T-cell (primary cell): ENCODE measurements at places on chromosomes 4 and X.

DNA sequence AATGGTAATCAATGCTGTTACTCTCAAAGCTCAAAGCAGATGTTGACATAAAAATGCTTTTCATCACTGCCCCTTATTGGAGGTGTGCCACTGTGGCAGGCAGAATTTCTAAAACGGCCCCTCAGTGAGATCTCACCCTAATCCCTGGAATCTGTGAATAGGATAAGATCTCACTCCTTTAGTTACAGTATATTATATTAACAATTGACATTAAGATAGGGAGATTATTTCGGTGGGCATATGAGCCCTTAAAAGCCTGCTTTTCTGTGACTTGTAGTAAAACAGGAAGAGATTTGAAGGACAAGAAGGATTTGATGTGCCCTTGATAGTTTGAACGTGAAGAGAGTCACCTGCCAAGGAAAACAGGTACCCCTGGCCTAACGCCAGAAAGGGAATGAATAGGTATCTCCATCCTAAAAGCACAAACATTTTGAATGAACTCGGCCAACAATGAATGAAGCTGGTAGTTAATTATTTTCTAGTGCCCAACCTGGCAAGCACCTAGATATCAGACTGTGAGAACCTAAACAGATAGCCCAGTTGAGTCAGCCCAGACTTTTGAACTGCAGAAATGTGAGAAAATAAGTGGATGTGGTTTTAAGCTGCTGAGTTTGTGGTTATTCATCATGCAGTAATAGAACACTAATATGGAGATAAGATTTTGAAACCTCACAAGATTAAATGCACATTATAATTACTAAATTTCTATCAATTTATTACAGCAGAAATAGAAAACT is 881.6 kb downstream of the PCDH18 start:
- no peak overlapping the region for H3K27ac ChIP-seq
- no peaks in the 10 kb centered on the region for H3K4me1 ChIP-seq
- H3K27me3 ChIP-seq, result no peaks in the 10 kb centered on the region
- no peak for DNase-seq
- no peaks in the 10 kb centered on the region for H3K36me3 ChIP-seq
- H3K4me3 ChIP-seq, result no peak overlapping the region

GRCh38 chrX:131985526-131986049 is 37.5 kb upstream of the STK26 start:
- no peaks in the 10 kb centered on the region for H3K27me3 ChIP-seq
- peak overlapping the region; percentile 87 for H3K27ac ChIP-seq
- no peak overlapping the region for H3K4me3 ChIP-seq
- H3K4me1 ChIP-seq, result peaks cover 40% of the 10 kb centered on the region
- no peaks in the 10 kb centered on the region for H3K36me3 ChIP-seq
- no peak for DNase-seq

DNA sequence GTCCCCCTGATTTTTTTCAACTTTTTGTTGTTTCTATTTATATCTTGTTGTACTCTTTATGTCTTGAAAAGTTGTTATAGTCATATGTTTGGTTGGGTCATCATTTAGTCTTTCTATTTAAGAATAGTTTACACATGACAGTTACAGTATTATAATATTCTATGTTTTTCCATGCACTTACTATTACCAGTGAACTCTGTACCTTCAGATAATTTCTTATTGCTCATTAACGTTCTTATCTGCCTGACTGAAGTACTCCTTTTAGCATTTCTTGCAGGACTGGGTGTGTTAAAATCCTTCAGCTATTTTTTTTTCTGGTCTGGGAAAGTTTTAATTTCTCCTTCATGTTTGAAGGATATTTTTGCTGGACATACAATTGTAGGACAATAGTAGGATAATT is 157.7 kb upstream of the DIPK2B start:
- H3K27me3 ChIP-seq, result no peaks in the 10 kb centered on the region
- H3K27ac ChIP-seq, result no peak overlapping the region
- no peaks in the 10 kb centered on the region for H3K36me3 ChIP-seq
- no peak overlapping the region for H3K4me3 ChIP-seq
- no peak for DNase-seq

GRCh38 chr4:38538517-38538916 is 125.5 kb upstream of the KLF3 start:
- no peak overlapping the region for H3K27ac ChIP-seq
- no peak for DNase-seq
- H3K4me1 ChIP-seq, result no peaks in the 10 kb centered on the region
- H3K36me3 ChIP-seq, result no peaks in the 10 kb centered on the region
- peaks cover 3% of the 10 kb centered on the region for H3K27me3 ChIP-seq
- H3K4me3 ChIP-seq, result no peak overlapping the region

DNA sequence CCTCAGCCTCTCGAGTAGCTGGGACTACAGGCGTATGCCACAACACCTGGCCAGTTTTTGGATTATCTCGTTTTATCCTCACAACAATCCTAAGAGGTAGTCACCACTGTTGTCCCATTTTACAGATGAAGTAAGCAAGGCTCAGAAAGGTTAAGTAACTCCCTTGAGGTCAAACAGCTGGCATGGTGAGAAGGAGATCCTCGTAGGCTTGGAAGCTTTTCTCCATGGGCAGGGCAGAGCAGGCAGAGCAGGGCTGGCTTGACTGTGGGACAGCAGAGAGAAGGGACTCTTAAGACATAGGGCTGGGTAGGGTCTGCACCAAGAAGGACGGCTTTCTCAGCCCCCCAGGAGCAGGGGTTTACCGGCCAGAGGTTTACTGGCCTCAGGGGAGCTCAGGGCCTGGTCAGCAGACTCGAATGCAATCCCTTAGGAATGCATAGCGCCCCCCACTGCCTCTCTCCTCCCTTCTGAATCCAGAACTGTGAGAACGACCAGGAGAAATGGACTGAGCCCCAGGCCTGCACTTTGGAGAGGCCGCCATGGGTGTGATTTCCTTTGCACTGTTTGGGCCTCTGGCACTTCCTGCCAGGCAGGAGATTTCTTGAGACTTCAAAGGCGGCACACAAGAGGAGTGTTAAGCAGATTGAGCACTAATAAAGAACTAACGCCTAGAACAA is 14.0 kb upstream of the CDKN2AIP start:
- no peaks in the 10 kb centered on the region for H3K27me3 ChIP-seq
- H3K36me3 ChIP-seq, result no peaks in the 10 kb centered on the region
- H3K27ac ChIP-seq, result peak overlapping the region; percentile 25
- no peak overlapping the region for H3K4me3 ChIP-seq
- peaks cover 31% of the 10 kb centered on the region for H3K4me1 ChIP-seq

DNA sequence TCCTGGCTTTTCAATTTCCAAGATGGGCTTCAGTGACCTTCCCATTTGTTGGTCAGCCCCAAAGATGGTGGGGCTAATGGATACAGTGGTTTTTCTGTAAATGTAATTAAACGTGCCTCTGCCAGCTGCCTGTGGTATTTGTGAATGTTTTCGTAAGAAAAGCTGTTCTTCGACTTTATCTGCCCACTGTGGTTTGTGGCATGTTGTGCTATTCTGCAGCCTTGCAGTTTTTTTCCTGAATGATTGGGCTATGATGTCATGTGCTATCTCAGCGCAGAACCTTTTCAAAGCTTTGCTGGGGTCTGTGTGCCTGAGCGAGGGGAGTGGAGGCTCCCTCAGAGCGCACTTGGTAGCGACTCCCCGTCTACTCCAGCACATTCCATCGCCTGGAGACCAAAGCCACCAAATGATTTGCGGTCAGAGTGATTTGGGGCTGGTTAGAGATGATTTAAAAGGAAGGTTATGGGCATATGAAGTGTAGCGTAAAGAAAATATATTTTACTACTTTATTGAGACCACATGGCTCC is 137.5 kb downstream of the PALLD start:
- peak overlapping the region; percentile 5 for H3K4me3 ChIP-seq
- H3K27ac ChIP-seq, result no peak overlapping the region
- H3K36me3 ChIP-seq, result no peaks in the 10 kb centered on the region
